ENCODE measurements at places on chromosomes 7 and 10.

- ATAC-seq: no peak
Observed at GRCh38 chr7:154996756-154997155, 6.2 kb downstream of the PAXIP1 start.

GRCh38 chr7:27164045-27164366 is 1.3 kb downstream of the HOXA9 start:
- ATAC-seq: no peak

- ATAC-seq: peak; percentile 60
Observed at GRCh38 chr10:116809483-116810119, 39.7 kb upstream of the ENO4 start.

DNA sequence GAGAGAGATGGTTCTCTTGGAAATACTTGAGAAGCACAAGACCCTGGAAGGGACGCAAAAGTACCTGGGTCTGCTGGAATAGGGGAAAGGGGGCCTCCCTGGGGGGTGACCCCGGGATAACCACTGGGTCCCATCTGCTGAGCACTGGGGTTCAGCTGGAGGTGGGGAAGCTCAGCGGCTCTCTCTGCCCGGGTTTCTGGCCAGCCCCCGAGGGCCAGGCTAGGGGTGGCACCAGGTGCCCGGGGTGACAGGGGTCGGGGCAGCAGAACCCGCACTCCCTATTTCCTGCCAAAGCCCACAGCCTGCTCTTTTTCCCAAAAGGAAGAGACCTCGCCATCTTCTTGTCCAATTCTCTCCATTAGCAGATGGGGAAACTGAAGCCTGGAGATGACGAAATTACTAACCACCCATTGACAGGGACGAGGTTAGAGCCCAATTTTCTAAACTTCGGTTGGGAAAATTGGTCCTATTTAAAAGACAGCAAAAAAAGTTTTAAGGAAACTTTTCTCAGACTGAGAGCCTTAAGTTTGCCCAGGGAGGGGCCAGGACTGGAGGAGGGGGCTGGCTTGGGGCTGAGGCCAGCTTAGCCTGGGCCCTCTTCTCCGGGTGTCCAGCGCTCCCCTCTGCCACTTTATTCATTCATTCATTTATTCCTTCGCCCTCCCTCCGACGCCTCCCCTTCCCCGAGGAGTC is 17.8 kb upstream of the GATA3 start:
- ATAC-seq: no peak

DNA sequence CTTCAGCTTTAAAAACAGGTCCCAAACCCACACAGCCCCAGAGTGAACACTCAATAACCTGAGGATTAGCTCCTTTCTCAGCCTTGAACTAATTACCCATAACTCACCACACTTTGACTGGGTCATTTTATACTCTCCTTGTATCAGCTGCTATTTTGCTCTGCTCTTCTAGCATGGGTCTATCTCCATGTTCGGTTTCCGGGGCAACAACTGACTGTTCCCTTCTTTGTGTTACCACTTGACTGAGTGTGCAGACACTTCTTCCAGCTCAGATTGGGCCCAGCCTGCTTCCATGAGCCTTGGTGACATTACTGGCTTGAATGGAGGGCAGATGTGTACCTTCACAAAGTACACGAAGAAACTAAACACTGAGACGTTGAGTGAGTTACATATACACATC is 31.5 kb upstream of the PRPS1L1 start:
- ATAC-seq: no peak

- ATAC-seq: no peak
Observed at GRCh38 chr10:119724593-119725516, 995 bp upstream of the INPP5F start.

DNA sequence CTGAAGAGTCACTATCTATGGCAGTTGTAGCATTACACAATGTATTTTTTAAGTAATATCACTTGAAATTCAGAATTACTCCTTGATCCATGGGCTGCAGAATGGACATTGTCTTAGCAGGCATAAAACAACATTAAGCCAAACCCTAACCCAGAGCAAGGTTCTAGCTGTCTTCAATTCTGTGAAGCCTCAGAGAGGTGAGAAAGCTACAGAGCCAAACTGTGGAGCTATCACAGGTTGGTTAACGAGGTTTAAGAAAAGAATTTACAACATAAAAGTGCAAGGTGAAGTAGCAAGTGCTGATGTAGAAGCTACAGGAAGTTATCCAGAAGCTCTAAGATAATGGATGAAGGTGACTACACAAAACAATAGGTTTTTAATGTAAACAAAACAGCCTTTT is 582.7 kb upstream of the POT1 start:
- no peak for ATAC-seq

DNA sequence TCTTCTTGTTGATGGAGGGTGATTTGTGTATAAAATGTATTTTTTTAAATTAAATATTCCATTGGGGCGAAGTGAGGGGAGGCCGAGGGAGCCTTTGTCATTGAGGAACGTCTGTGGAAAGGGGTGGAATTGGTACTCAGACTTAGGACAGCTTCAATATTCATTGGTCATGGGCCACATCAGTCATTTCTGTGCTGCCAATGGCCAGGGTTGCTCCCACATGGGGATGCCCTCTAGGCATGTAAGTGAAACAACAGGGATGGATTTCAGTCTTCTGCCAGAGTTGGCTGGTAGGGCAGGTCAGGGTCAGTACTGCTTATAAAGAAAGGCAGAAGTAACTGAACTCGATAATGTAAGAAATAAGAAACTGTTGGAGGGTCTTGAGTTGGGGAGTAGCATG is 47.2 kb downstream of the NEURL1 start:
- ATAC-seq: no peak

DNA sequence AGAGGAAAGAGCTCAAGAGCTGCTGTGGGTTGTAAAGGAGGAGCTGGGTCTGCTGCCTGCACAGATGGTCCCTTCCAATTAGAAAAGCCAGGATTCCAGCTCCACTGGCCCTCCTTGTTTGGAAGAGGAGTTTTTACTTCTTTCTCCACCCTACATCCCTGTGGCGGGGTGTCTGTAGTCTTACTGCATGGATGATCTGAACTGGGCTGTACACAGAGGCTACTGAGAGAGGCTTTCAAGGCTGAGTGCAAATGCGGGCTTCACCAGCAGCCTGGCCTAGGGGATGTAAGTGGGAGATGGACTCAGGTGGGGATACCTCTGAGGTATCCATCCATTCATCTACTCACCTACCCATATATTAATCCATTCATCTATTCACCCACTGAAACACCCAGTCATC is 7.1 kb upstream of the CXCL12 start:
- no peak for ATAC-seq

DNA sequence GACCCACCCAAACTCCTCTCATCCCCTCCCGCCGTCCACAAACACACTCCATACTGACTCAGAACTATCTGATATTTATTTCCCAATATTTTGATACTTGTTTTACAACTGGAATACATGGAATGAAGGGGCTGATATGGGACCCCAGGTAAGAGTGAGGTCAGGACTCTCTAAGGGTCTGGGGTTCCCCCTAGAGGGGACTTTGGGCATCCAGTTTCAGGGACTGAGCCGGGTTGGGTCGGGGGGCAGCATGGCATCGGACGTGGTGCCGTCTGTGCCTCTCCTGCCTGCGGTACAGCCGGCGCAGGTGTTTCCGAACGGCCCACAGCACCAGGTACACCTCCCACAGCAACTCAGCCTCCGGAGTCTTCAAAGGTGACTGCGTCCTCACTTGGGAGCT is 7.5 kb downstream of the SPACDR start:
- peak; percentile 18 for ATAC-seq

- no peak for ATAC-seq
Observed at GRCh38 chr10:90420637-90421318, 437.1 kb downstream of the HTR7 start.

GRCh38 chr7:91325726-91326125 is 61.5 kb downstream of the FZD1 start:
- no peak for ATAC-seq

- no peak for ATAC-seq
Observed at GRCh38 chr10:89805599-89806013, 104.2 kb downstream of the KIF20B start.

- ATAC-seq: no peak
Observed at GRCh38 chr7:123641901-123642300, 13.8 kb upstream of the LMOD2 start.

GRCh38 chr10:90912174-90912573 is 8.7 kb downstream of the ANKRD1 start:
- peak; percentile 55 for ATAC-seq

DNA sequence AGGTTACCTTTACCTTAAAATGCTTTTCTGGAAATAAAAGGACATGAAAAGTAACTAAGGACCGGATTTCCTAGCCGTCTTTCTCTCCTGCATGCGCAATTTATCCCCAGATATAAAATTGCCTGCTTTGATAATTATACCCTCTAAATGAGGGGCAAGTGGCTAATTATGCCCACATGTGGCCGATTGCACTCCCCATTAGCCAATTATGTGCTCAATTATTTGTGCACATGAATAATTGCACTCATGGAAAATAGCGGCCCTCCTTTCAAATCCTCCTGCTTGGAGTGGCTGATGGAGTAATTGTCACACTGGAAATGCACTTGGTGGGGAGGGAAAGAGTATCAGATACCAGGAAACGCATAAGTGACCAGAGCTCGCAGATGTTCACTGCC is 66.4 kb upstream of the ATRNL1 start:
- ATAC-seq: no peak

DNA sequence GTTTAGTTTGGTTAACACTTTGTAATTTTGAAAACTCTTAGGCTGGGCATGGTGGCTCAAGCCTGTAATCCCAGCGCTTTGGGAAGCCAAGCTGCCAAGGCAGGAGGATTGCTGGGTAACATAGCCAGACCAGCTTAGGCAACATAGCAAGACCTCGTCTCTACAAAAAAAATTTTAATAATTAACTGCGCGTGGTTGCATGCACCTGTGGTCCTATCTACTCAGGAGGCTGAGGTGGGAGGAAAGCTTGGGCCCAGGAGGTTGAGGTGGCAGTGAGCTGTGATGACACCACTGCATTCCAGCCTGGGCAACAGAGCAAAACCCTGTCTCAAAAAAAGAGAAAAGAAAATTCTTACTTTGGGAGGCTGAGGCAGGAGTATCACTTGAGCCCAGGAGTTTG is 18.2 kb downstream of the MYOZ1 start:
- ATAC-seq: no peak

- no peak for ATAC-seq
Observed at GRCh38 chr10:28558923-28559508, 26.1 kb downstream of the WAC start.

- ATAC-seq: no peak
Observed at GRCh38 chr7:124785994-124786393, 20.4 kb upstream of the GPR37 start.

DNA sequence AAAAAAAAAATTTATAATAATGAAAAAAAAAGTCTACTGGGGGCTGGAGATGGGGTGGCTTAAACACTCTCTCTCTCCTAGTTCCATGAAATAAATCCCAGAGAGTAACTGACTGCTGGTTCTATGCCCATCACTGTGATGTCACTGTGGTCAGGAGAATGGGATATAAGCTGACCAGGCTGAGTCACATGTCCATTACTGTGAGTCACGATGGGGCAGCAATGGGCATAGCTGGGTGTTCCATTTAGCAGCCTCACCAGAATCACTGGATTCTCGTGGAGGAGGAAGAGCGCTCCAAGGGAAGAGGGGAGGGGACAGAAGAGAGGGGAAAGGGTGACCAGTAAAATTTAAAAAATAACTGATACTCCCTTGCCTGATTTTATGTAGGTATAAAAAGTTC is 37.1 kb downstream of the MASTL start:
- peak; percentile 55 for ATAC-seq

DNA sequence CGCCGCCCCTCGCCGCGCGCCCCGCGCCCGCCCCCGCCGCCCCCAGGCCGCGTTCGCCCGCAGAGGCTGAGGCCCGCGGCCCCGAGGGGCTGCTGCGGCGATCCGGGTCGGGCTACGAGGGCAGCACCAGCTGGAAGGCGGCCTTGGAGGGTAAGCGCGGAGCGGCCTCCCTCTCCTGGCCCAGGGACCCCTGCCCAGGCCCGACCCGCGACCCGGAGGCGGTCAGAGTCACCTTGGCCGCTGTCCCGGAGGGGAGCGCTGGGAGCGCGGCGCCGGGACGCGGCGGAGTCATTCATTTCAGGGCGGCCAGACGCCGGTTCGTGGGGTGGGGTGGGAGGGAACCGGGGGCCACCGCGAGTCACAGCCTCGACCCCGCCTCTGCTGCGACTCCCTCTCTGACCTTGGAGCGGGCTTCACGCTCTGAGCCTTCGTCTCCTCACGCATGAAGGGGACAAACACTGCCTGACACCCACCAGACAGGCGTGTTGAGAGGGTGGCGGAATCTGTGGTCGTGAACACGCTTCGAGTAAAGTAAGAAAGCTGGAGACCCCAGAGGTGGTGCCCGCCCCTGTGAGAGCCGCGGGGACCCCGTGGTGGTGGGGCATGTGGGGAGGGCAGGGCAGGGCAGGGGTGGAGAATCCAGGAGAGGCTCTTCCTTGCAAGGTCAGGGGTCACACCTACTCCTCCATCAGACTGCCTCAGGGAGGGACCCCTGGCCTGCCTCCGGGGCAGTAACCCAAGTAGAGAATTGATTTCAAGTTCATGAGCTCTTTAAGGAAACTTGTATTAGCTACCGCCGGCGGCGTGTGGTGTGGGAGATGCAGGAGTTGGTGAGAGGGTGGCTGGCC is 707 bp downstream of the CLEC2L start:
- ATAC-seq: no peak

- ATAC-seq: no peak
Observed at GRCh38 chr10:71554671-71555070, 158.0 kb downstream of the CDH23 start.

GRCh38 chr7:44167920-44168319 is 21.3 kb downstream of the GCK start:
- no peak for ATAC-seq

- no peak for ATAC-seq
Observed at GRCh38 chr10:6625428-6625827, 45.4 kb upstream of the PRKCQ start.

DNA sequence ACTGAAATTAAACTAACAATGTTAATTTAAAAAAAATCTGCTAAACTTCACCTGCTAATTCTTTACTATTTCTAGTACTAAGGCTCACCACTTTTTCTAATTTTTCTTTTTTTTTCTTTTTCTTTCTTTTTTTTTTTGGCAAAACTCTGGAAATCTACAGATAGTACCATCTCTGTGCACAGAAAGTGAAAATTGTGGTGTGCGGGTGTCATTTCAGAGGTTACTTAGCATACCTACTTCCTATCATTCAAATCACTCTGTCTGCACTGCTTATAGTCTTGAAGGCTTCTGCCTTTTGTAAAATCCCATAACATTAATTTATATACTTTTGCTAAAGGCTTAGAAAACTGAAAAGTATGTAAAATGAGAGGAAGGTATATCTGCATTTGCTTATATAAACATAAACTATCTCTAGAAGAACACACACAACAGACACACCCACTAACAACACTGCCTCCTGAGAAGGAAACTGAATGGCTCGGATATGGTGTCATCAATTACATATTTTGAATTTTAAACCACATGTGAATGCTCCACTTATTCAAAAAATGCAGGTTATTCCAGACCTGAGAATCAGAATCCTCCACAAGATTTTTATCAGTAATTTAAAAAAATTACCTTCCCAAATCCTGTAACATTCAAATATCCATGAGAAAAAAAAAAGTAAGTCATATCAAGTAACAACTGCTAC is 229.5 kb downstream of the PARD3 start:
- no peak for ATAC-seq

GRCh38 chr7:156096771-156097538 is 284.7 kb upstream of the SHH start:
- no peak for ATAC-seq

- ATAC-seq: no peak
Observed at GRCh38 chr10:79447911-79448731, 2.7 kb upstream of the ZCCHC24 start.
